ENCODE measurements at places on chromosomes 6 and 20.

DNA sequence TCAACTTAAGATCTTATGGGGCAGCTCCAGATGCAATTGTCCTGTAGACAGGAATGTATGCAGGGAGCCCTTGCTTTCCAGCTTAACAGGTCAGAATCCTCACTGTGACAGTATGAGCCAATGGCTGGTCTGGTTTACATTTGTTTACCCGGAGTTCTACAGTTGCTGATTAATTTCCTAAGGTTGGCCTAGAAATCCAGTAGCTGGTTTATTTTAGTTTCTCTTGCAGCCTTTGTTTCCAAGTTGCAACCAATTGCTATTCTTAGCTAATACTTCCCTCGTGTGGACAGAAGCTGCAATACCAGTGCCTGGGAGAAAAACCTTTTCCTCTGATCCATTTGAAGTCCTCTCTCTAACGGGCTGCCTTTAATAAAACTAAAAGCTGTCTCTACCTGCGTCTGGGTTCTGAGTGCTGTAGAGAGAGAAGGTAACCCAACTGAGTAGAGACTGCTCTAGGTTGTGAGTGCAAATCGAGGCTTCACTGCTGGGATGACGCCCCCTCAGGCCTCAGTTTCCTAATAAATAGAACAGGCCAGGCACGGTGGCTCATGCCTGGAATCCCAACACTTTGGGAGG lies 45.9 kb downstream of the ZNF217 start:
- DNase-seq = no peak

DNA sequence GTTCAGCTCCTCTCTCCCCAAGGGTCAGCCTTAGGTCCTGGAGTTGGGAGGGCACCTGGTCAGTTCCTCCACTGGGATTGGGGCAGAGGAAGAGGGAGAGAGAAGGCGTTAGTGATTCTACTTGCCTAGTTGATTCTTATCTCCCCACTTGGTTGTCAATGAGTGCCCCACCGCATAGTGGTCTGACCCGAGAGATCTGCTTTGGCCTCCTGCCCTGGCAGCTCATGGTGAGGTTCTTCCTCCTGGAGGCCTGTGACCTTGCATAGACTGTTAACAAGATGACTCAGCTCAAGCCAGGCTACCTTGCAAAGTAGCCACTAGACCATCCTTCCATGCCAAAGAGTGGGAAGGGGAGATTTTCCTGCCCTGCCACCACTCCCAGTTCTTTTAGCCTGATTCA lies 160.6 kb downstream of the TMEM200A start:
- no peak for DNase-seq

DNA sequence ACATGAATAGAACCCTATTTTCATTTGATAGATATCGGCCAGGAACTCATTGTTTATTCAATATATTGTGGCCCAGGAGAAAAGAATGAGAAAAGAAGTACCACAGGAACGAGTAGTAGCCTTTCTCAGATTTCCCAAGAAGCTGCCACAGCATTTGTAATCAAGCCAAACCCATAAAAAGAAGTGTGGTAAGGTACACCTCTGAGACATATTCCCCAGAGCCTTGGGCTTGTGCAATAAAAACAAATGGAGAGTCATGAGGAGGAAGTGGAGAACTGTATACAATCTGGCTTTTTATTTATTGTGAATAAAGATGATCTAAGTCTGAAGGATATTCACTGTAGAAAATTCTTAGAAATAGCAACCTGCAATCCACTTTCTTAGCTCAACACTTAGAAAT lies 36.7 kb downstream of the KIF6 start:
- no peak for DNase-seq

- no peak for DNase-seq
Observed at GRCh38 chr6:10719964-10720264, 3.0 kb upstream of the TMEM14C start.

GRCh38 chr6:112291161-112291762 lies 36.9 kb upstream of the LAMA4 start:
- no peak for DNase-seq

Data from omental fat pad (tissue), 4 donors.